ENCODE measurements at places on chromosomes 5 and 9. TPM values are rescaled to one million over a fixed set of nuclear protein-coding genes. Genes with fewer than 3 reads are reported as not detected.

- DNase-seq, result no peak
Observed at GRCh38 chr9:125993466-125993865, 246.3 kb downstream of the PBX3 start.

DNA sequence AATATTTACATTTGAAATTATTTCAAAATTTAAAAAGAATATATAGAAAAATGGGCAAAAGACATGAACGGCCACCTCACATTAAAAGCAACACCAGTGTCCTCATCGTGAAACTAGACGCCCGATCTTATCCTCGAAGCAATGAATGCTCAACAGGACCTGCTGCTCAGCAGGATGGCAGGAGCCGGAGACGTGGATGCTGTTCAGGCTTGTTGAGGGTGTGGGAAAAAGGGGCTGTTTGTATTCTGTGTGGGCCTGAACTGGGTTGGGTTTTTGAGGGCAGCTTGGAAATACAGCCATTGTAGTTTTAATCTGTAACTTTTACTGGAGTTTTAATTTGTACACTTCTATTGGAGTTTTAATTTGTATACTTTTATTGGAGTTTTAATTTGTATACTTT lies 20.3 kb downstream of the EXOC3 start:
- DNase-seq, result no peak

- no peak for DNase-seq
Observed at GRCh38 chr5:1889321-1890065, 6.8 kb upstream of the IRX4 start.

DNA sequence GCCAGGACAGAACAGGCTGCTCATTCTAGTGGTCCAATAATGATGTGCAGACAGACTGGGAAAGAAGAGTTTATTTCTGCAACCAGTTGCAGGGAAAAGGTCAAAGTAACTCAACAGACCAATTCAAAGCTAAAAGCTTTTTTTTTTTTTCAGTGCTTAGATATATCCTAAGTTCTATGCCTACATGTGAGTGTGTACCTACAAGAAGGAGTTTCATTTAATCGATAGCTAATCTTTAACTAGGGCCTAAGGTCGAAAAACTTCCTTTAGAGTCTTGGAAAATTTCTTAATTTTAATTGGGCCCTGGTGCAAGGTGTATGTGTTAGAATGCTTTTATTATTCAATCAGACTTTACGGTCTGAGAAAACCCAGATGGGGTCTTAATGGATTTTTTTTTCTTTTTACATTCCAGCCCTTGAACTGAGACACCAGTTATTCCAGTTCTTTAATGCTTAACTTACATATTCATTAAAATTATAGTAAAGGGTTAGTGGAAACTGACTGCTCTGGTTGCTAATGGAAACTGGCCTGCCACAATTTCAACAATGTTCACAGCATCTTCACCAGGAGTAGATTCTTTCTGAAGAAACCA lies 365.3 kb downstream of the MTRR start:
- DNase-seq, result no peak

The RGS7BP gene
- 26.8 TPM for polyA plus RNA-seq

The KCNV2 gene
- polyA plus RNA-seq, result 0.13 TPM

The MAN2A1 gene
- polyA plus RNA-seq, result 42.7 TPM

Data from right lung (tissue), 10 donors.